ENCODE measurements at places on chromosomes 12 and 14. TPM values are rescaled to one million over a fixed set of nuclear protein-coding genes. Genes with fewer than 3 reads are reported as not detected.

The ALKBH1 gene
- total RNA-seq = 12.2 TPM

The GON7 gene
- 11.9 TPM for total RNA-seq

The UNC119B gene
- 11.9 TPM for total RNA-seq

The GUCY2C gene
- total RNA-seq = under 0.01 TPM

The DNAJC22 gene
- total RNA-seq = 0.78 TPM

The PZP gene
- not detected for total RNA-seq
